ENCODE measurements at places on chromosomes 6 and 20.

DNA sequence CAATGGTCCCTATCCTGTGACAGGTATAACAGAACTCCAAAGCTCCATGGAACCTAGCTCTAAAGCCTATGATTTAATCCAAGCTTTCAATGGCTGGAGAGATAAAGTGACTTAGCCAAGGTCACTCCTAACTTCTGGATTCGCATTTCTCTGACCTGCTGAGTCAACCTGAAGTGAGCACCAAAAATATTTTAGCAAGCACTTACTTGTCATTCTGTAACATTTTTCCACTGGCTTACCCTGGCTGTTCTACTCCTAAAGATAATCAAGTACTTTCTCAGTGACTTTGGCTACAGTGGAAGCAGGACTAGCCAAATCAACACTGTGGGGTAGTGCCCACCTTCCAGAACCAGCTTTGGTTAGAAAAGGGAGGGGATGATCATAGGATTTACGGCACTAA, 188.3 kb downstream of the OGFRL1 start:
- DNase-seq, result no peak

GRCh38 chr6:43455531-43456428, at the start of gene DLK2:
Gene DLK2, minus strand, starts transcription at chr6:43455548. Its CDS starts 723 bp downstream, at chr6:43454825.
- no peak for DNase-seq

DNA sequence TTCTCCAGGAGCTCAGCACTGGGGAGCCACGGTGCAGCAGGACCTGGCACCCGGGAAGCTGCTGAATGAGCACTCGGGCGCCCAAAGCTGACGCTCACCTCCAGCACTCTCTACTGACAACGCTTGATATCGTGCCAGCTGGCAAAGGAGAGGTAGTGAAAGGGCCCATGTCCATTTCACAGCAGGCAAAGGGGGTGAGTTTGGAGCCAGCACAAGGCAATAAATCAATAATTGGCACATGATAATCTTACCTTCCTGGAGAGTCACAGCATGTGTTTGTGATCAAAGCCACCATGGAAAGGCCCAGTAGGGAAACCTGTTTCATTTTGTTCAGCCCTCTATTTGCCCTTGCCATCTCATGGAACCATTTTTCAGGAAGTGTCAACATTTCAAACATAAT, 23.3 kb upstream of the SMIM26 start:
- DNase-seq, result no peak

- no peak for DNase-seq
Measured at GRCh38 chr20:3161316-3162079, 1.8 kb upstream of the FASTKD5 start.

- DNase-seq, result no peak
Measured at GRCh38 chr6:42259286-42259685, 41.6 kb upstream of the MRPS10 start.

GRCh38 chr20:1941226-1941625, 46.0 kb downstream of the SIRPA start:
- DNase-seq, result no peak

- DNase-seq, result no peak
Measured at GRCh38 chr20:60921022-60921622, 330.9 kb upstream of the CDH4 start.

- no peak for DNase-seq
Measured at GRCh38 chr20:22160101-22160652, 424.2 kb downstream of the FOXA2 start.

DNA sequence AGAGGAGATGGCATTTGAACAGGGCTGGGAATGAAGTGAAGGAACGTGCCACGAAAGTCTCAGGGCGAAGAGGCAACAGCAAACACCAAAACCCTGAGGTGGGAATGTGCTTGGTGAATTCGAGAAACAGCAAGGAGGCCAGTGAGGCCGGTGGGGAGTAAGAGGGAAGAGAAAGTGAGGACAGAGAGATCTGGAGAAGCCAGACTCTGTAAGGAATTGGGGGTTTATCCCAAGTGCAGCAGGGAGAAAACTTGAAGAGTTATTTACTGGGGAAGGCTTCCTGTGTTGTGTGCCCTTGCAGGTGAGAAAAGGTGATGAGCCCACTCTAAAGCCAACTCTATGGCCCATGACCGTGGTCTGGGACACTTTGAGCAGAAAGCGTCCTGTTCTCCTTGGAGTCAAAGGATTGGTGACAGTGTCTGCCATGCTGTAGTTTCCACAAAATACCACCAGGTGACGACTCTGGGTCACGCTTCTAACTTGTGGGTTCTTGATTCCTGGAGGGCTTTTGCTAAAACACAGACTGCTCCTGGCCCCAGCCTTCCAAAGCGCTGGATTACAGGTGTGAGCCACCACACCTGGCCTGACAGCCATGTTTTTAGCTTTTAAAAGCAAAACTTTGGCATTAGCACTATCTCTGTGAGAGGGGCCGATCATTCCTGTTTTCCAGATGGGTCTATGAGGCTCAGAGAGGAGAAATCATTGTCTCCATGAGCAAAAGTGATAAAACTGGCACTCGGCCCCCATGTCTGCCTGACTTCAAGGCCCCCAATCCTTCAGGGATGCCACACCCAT, 18.0 kb upstream of the CSNK2A1 start:
- DNase-seq, result peak; percentile 19

DNA sequence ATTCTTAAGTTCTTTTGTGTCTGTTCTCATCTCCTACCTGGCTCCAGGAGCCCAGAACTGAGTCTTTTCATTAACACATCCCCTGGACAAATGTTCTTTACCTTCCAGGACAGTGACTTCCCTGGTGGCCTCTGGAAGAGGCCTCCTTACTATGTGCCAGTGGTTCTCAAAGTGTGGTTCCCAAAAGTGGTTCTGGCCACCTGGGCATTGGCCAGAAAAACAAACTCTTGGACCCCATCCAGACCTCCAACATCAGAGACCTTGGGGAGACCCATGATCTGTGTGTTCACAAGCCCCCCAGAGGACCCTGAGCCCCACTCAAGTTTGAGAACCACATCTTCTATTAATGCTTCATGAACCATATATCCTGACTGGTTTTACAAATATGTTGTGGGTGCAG, 7.2 kb upstream of the VSX1 start:
- no peak for DNase-seq

DNA sequence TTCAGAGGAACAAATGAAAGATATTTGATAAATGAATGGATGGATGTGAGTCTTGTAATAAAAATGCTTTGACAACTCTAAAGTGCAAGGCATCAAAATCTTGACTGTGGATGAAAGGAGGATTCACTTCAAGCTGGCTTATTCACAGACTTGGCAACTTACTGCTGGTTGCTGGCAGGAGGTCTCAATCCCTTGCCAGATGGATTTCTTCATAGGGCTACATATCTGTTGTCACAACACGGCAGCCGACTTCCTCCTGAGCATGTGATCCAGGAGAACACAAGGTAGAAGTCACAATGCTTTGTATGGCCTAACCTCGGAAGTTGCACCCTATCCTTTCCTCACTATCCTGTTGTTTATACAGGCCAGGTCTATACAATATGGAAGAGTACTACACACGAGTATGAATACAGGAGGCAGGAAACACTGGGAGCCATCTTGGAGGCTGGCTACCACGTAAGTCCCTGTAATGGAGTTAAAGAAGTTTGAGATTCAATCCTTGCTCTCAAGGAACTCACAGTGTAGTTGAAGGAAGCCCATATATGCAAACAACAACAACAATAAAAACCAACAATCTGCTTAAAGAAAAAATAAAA, 97.9 kb downstream of the ID4 start:
- DNase-seq, result no peak

GRCh38 chr20:10419550-10420133, 14.4 kb downstream of the MKKS start:
- no peak for DNase-seq

GRCh38 chr6:120278689-120279396, 929.3 kb upstream of the MAN1A1 start:
- DNase-seq, result no peak

GRCh38 chr20:53623134-53623453, 29.5 kb upstream of the ZNF217 start:
- no peak for DNase-seq

GRCh38 chr6:167275001-167275400, 16.1 kb upstream of the UNC93A start:
- DNase-seq, result no peak

DNA sequence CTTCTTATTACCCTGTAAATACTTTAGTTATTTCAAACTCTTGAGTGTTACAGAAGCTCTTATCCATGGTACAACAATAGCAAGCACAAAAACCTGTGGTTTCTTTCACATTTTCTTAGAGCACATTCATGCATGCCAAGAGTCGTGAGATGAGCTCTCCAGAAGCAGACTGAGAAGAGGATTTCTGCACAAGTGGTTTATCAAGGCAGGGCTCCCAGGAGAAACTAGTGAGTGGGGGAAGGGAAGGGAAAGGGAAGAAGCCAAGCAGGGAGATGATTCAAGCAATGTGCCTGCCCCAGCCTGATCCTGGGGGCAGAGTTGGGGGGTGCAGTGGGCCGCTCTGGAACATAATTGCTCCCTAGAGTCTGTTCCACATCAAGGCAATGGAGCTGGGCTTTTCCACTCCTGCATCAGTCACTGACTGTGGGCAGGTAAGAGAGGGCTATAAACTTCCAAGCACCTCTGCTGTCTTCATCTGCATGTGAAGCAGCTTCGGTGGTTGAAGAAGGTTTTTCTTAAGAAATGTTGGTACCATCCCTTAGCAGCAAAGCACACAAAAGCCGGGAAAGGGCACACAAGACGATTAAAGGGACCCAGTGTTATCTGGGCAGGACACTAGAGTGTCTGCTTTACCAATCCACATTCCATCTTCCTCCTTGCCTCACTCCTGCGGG, 152.1 kb downstream of the PLCB4 start:
- DNase-seq, result no peak

GRCh38 chr6:159687341-159687740, 5.7 kb downstream of the SOD2 start:
- DNase-seq, result no peak

DNA sequence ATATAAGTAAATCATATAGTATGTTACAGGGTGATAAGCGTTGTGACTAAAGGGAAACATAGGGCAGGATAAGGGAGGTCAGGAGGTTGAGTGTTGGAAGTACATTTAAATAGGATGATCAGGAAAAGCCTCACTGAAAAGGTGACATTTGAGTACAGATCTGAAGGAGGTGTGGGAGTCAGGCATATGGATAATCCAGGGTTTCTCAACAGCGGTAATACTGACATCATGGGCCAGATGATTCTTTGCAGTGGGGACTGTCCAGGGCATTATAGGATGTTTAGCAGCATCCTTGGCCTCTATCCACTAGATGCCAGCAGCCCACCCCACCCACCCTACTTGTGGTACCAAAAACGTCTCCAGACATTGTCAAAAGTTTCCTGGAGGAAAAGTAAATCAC, 292.6 kb upstream of the PREP start:
- DNase-seq, result no peak

- DNase-seq, result no peak
Measured at GRCh38 chr6:112237066-112237465, 17.3 kb downstream of the LAMA4 start.

GRCh38 chr6:158431560-158431959, 119.3 kb downstream of the TULP4 start:
- no peak for DNase-seq

DNA sequence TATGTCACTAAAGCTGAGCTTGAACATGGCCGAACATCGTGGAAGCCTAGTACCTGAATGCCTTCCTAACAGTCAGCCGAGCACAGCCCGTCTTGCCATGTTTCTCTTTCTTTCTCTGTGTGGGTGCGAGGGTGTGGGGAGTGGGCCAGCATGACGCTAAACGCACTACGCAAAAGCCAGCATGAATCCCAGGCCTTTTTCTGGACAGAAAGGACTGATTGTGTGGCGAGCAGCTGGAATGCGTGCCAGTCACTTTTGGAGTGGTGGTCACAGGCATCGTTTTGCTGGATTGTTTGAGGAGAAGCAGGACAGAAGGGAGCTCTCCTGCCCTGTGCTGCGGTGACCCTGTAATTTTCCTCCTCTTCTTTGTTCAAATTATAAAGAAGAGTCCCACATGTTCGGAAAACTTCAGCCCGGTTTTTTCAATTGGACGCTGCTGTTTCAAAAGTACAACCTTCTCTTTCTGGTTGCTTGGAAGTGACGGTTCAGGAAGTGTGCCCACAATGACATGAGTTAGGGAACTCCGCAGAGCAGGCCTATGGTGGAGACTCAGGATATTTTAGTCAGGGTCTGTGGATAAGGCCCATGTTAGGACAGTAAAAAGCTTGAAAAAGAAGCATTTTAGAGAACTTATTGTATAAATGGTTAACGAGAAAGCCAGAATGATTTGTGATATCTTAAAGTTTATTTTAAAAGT, 54.3 kb downstream of the PDE7B start:
- DNase-seq, result peak; percentile 19

GRCh38 chr6:128500014-128500413, 20.4 kb downstream of the PTPRK start:
- DNase-seq, result no peak

DNA sequence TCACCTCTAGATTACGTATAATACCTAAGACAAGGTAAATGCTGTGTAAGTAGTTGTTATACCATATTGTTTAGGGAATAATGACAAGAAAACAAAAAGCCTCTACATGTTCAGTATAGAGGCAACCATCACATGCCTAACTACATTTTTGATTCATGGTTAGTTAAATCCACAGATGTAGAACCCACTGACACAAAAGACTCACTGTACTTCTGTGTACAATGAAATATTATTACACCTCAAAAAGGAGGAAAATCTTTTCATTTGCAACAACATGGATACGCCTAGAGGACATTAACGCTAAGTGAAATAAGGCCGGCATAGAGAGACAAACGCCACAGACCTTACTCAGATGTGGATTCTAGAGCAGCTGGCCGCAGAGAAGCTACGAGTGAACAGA, 50.5 kb downstream of the NINL start:
- DNase-seq, result no peak

GRCh38 chr6:82085701-82086100, 161.8 kb downstream of the IBTK start:
- no peak for DNase-seq

DNA sequence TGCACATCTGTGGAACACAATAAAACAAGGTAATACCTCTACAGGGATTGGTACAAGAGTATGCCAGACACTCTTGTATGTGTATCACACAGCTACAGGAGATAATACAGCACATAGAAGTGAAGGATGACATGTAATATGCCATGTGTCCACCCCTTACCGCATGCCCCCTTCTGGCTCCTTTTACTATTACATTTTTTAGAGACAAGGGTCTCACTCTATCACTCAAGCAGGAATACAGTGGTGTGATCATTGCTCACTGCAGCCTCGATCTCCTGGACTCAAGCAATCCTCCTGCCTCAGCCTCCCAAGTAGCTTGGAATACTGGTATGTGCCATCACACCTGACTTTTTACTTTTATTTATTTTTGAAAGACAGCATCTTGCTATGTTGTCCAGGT, 4.2 kb upstream of the NCR3 start:
- no peak for DNase-seq

- no peak for DNase-seq
Measured at GRCh38 chr6:30116724-30117123, 3.8 kb upstream of the TRIM31 start.

DNA sequence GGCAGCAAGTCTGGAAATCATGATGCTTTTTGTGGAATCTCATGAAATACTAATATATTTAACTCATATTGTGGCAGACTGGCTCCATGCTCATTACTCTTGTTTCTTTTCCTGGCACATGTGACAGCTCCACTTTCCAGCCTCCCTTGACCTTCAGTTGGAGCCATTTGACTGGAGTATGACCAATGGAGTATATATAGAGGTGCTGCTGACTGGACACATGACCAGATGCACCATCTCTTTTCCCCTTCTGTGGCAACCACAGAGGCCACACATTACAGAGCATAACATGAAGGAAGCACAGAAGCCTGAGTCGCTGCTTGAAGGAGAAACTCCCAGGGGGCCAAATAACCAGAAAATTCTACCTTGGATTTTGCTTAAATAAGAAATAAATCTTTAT, 77.4 kb downstream of the MKKS start:
- no peak for DNase-seq

- DNase-seq, result peak; percentile 6
Measured at GRCh38 chr20:59518881-59519706, 85.2 kb upstream of the PHACTR3 start.
